DND-41 (cell line): ENCODE measurements at places on chromosomes 12 and 14.

DNA sequence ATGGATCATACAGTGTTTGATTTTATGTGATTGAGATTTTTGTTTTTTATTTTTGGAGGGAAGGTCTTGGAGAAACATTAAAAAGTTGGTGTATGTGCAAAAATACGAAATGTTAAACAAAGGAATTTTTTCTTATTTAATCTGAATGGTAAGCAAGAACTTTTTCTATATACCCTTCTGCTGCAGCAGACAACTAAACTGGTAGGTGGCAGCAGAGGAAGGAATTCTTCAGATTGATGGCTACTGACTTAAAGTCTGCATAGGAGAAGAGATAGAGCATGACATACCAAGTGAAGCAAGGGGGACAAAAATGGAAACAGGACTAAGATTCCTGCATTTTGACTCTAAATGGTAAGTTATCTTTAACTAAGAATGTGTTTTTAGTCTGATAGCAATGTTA, 42.0 kb upstream of the A2ML1 start:
- H3K27ac ChIP-seq, result no peak overlapping the region
- no peak for DNase-seq
- H3K27me3 ChIP-seq, result no peaks in the 10 kb centered on the region
- peaks cover 25% of the 10 kb centered on the region; the same call in 1 of the 2 replicates for H3K36me3 ChIP-seq
- H3K4me1 ChIP-seq, result no peaks in the 10 kb centered on the region

DNA sequence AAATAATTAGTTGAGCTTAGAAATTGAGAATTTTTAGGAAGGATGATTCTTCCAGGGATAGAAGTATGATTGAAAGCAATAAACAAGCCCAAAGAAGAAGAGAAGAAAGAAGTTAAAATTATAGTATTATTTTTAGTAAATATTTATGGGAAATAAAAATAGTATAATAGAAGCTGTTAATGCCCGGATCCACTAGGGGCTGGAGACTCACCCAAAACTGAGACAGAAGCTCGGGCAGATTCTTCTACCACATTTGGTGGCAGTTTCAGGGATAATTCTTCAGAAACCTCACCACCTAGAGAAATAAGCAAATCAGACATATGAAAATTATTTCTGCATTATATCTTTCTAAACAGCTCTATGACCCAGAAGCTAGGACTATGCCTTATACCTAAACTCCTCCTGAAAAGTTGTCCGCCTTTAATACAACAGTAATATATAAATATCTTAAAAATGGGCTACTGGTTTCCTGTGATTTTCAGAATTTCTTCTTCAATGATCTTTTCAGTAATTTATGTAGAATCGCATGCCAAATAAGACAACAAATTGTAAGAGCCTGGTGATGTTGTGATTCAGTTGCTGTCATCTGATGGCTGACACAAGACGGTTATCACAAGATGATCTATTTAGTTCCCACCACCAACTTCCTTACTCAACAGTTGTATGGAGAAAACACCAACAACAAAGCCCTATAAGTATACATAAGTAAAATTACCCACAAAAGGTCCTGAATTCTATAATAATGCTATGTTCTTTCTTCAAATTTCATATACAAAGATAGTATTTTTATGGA, 35.6 kb downstream of the A2M start:
- no peaks in the 10 kb centered on the region for H3K27me3 ChIP-seq
- no peak overlapping the region for H3K4me3 ChIP-seq
- H3K36me3 ChIP-seq, result no peaks in the 10 kb centered on the region
- H3K4me1 ChIP-seq, result no peaks in the 10 kb centered on the region

- no peak overlapping the region for H3K4me3 ChIP-seq
- no peaks in the 10 kb centered on the region for H3K27me3 ChIP-seq
- H3K27ac ChIP-seq, result no peak overlapping the region
- DNase-seq, result no peak
- no peaks in the 10 kb centered on the region for H3K4me1 ChIP-seq
Measured at GRCh38 chr12:131241517-131241916, 287.8 kb downstream of the ADGRD1 start.

DNA sequence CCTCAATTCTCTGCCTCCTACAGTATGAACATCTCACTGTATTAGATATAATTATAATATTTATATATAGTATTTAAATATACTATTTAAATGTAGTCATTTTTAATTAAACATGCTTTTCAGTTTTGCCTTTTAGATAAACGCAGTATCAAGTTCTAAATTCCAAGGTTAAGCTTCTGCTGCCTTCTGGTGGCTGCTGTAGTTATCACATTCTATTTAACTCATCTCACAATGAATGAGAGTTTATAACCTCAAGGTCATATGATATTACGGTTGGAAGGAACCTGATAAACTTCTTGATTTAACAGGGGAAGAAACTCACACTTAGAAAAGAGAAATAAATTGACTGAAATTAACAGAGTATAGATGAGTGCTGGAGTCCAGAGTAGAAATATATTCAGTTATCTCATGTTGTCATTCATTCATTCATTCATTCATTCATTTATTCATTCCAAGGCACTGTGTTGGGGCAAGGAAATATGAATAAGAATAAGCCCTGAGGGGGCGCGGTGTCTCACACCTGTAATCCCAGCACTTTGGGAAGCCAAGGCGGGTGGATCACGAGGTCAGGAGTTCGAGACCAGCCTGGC, 31.9 kb downstream of the GUCY2C start:
- DNase-seq, result peak; percentile 25
- H3K27me3 ChIP-seq, result peaks cover 10% of the 10 kb centered on the region
- no peaks in the 10 kb centered on the region for H3K4me1 ChIP-seq
- no peaks in the 10 kb centered on the region for H3K36me3 ChIP-seq
- no peak overlapping the region for H3K4me3 ChIP-seq
- no peak overlapping the region for H3K27ac ChIP-seq

- no peak for DNase-seq
- H3K4me1 ChIP-seq, result no peaks in the 10 kb centered on the region
- no peaks in the 10 kb centered on the region for H3K36me3 ChIP-seq
- H3K27me3 ChIP-seq, result no peaks in the 10 kb centered on the region
- no peak overlapping the region for H3K4me3 ChIP-seq
- no peak overlapping the region for H3K27ac ChIP-seq
Measured at GRCh38 chr12:131251336-131252101, 297.8 kb downstream of the ADGRD1 start.

DNA sequence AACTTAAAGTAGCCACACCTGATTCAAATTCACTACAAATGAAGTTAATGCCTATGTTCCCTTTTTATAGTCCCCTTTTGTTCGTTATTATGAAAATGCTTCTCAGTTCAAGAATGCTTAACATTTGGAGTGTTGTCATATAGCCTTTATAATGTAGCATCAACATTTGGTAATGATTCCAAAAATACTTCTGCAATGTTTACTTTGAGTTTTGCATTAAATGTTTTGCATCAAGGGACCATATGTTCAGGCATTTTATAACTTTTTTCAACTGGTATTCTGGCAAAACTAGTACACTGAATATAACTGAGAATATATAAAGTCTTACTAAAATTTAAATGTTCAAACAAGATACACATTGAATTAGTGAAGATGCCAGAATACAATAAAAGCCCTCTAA, 209.6 kb upstream of the SLC16A7 start:
- no peak overlapping the region for H3K27ac ChIP-seq
- DNase-seq, result no peak
- no peaks in the 10 kb centered on the region for H3K36me3 ChIP-seq
- no peaks in the 10 kb centered on the region for H3K4me1 ChIP-seq
- H3K4me3 ChIP-seq, result no peak overlapping the region
- no peaks in the 10 kb centered on the region for H3K27me3 ChIP-seq

- no peak overlapping the region for H3K27ac ChIP-seq
- H3K4me3 ChIP-seq, result no peak overlapping the region
- no peaks in the 10 kb centered on the region for H3K36me3 ChIP-seq
- no peaks in the 10 kb centered on the region for H3K4me1 ChIP-seq
- DNase-seq, result no peak
Measured at GRCh38 chr14:81849714-81850113, 316.1 kb upstream of the SEL1L start.

- H3K4me1 ChIP-seq, result no peaks in the 10 kb centered on the region
- DNase-seq, result no peak
- H3K27ac ChIP-seq, result no peak overlapping the region
- H3K27me3 ChIP-seq, result no peaks in the 10 kb centered on the region
- H3K4me3 ChIP-seq, result no peak overlapping the region
Measured at GRCh38 chr14:102238131-102238530, 66.8 kb downstream of the MOK start.

- no peaks in the 10 kb centered on the region for H3K27me3 ChIP-seq
- H3K4me1 ChIP-seq, result no peaks in the 10 kb centered on the region
- no peaks in the 10 kb centered on the region for H3K36me3 ChIP-seq
- H3K27ac ChIP-seq, result no peak overlapping the region
Measured at GRCh38 chr12:18160901-18161300, 70.9 kb upstream of the RERGL start.

DNA sequence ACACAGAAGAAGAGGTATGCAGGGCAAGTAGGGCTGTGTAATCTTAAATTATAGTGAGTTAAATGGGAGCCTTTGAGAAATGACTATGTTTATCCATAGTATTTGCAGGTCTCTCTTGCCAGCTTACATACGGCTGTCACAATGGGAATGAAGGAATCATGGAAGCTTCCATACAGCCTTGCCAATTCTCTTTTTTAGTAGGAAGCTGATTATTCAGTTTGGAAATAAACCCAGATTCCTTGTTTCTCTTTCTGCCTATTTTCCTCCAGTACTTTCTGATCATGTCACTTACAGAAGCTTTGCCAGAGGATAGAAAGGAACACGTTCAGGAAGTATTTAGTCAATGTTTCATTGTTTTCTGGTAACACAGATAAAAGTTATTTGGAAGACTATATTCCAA, 217.4 kb upstream of the DIO2 start:
- H3K36me3 ChIP-seq, result no peaks in the 10 kb centered on the region
- H3K4me3 ChIP-seq, result no peak overlapping the region
- no peaks in the 10 kb centered on the region for H3K4me1 ChIP-seq
- H3K27ac ChIP-seq, result no peak overlapping the region
- DNase-seq, result no peak

DNA sequence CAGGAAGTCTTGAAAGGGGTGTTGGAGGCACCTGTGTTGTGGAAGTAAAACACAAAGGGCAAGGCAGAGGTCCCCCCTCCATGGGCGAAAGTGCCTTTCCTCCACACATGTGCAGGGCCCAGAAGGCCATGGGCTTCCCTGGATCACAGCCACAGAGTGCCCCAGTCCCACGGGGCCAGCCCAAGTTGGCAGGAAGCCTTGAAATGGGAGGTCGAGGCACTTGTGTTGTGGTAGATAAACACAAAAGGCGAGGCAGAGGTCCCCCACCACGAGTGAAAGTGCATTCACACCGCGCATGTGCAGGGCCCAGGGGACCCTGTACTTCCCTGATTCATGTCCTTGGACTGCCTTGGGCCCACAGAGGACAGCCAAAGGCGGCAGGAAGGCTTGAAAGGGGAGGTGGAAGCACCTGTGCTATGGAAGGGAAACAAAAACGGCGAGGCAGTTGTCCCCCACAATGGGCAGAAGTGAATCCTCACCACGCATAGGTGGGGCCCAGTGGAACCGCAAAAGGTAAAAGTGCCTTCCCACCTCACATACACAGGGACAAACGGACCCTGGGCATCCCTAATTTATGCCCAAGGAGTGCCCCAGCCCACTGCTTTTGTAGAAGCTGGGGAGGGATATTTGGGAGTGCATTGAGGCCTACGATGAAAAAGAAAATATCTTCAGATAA, 585.4 kb downstream of the ALG10 start:
- no peak overlapping the region for H3K27ac ChIP-seq
- H3K36me3 ChIP-seq, result no peaks in the 10 kb centered on the region
- DNase-seq, result no peak
- no peak overlapping the region for H3K4me3 ChIP-seq
- H3K4me1 ChIP-seq, result no peaks in the 10 kb centered on the region

DNA sequence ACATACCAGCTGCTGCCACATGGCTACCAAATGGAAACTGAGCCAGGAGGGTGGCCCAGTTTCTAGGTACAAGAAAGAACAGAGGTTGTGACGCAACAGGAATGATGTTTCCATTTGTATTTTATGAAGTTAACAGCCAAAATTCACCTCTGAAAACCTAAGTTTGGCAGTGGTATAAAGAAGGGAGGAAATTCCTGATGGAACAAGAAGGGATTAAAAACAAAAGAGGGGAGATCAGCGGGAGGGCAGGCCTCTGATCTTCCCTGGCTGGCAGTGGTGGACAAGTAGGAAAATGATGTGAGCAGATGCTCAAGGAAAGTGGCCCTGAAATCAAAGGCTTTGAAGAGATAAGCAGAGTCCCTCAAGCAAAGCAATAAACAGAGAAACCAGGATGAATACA, 47.3 kb upstream of the BCL2L14 start:
- no peak for DNase-seq
- H3K27ac ChIP-seq, result no peak overlapping the region
- H3K4me1 ChIP-seq, result no peaks in the 10 kb centered on the region
- H3K27me3 ChIP-seq, result no peaks in the 10 kb centered on the region
- H3K36me3 ChIP-seq, result no peaks in the 10 kb centered on the region

GRCh38 chr12:94676031-94676641, 25.8 kb upstream of the TMCC3 start:
- H3K36me3 ChIP-seq, result no peaks in the 10 kb centered on the region
- no peak overlapping the region for H3K27ac ChIP-seq

DNA sequence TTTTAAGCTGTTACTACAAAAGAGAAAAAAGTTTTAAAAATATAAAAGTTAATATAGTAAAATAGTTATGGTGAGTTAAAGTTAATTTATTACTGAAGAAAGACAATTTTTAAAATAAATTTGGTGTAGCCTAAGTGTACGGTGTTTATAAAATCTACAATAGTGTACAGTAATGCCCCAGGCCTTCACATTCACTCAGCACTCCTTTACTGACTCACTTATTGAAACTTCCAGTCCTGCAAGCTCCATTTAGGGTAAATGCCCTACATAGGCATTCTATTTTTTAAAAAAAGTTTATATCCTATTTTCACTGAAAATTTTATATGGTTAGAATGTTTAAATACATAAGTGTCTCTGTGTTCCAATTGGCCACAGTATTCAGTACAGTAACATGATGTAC, 769.5 kb upstream of the NOVA1 start:
- H3K36me3 ChIP-seq, result no peaks in the 10 kb centered on the region
- no peak for DNase-seq
- H3K4me1 ChIP-seq, result no peaks in the 10 kb centered on the region
- no peak overlapping the region for H3K4me3 ChIP-seq

DNA sequence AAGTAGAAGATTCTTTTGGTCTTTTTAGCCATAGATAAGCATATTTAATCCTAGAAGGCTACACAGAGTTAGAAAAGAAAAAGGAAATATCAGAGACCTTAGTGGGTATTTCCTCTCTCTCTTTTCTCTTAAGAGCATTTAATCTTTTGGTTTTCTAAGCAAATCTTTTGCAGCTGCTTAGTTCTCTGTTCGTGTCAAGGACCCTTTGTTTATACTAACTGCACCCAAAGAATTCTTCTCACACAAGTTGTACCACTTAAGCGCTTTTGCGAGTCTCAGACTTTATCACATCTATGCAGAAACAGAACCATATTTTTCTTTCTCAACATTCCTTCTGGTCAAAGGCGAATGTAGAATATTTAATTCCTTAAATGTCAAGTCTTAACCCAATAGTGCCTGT, 17.9 kb upstream of the NID2 start:
- no peak overlapping the region for H3K27ac ChIP-seq
- H3K36me3 ChIP-seq, result no peaks in the 10 kb centered on the region
- no peak overlapping the region for H3K4me3 ChIP-seq
- H3K27me3 ChIP-seq, result no peaks in the 10 kb centered on the region

GRCh38 chr12:3947781-3948180, 74.6 kb upstream of the PARP11 start:
- H3K27ac ChIP-seq, result no peak overlapping the region
- no peak for DNase-seq
- peaks cover 2% of the 10 kb centered on the region for H3K27me3 ChIP-seq

- no peaks in the 10 kb centered on the region for H3K27me3 ChIP-seq
- peak overlapping the region; percentile 74 for H3K27ac ChIP-seq
- no peak for DNase-seq
- H3K4me3 ChIP-seq, result peak overlapping the region; percentile 67; the same call in 1 of the 2 replicates
Measured at GRCh38 chr14:88791629-88792472, 902 bp downstream of the EML5 start.
